Stimulated activated CD4-positive, alpha-beta T cell treated with anti-CD3 and anti-CD28 coated beads, Interleukin-1b, Interleukin-23, amount 100 ng/mL, for 24 hours (primary cell): ENCODE measurements at places on chromosomes 11 and 22.

GRCh38 chr22:24801901-24802465, 4.0 kb upstream of the SGSM1 start:
- no peak for DNase-seq

DNA sequence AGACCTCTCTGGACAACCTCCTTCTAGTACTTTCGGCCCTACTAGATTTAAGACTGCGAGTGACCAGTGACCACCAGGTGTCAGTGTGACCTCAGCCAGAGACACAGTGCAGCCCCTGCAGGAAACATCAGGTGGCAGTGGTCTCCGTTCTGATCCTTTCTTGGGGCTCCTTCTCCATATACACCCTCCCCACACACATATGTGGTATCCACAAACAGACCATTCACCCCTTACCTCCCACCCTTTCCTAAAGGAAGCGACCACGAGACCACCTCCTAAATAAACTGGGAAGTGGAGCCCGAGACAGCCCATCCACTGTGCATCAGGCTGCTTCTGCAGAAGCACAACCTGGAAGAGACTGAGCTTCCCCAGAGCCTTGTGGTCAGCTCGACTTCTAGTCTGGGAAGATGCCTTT, 38.5 kb upstream of the CYP2D6 start:
- DNase-seq = peak; percentile 43

GRCh38 chr11:128195057-128195751, 392.2 kb downstream of the ETS1 start:
- no peak for DNase-seq

DNA sequence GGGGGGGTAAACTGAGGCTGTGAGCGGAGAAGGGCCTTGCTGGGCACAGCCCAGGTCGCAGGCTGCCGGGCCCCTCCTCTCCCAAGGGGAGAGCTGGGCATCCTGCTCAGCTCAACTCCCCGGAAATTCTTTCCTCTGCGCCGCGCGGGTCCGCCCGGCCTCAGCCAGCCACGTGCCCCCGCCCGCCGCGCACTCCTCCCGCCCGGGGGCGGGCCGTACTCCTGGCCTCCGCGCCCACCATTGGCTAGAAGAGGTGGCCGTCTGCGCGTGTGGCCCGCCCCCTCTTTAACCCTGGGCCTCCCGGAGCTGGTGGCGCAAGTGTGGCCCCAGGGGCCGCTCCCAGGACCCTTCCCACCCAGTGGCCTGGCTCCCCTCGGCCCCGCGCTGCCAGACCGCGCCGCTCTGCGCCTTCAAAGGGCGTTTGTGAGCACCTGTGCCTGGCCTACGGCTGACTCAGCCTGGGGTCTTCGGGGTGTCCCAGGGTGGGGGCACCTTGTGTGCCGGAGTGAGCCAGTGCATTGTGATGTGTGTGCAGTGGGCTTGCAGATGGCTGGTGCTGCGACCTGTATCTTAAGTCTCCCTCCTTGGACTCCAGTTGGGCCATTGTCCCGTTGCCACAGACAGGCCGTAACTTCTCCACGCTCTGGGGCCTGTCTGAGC, 2.0 kb downstream of the MRGPRF start:
- no peak for DNase-seq

DNA sequence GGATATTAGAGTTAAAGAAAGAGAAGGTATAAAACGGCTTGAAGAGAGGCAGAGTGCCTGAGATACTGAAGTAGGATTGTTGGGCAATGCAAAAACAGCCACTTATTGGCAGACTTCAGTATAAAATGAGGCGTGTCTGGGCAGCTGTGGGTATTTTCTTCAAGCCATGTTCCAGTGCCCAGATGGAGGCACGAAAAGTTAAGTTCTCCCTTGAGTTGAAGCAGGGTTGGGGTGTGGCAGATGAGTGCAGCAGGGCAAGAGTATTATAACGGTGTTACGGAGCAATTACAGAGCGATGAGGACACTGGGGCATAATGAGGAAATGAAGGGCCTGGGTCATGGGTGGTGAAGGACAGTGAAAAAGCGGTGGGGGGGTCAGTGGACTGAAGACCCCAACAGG, 73.7 kb upstream of the CREB3L1 start:
- DNase-seq = no peak

DNA sequence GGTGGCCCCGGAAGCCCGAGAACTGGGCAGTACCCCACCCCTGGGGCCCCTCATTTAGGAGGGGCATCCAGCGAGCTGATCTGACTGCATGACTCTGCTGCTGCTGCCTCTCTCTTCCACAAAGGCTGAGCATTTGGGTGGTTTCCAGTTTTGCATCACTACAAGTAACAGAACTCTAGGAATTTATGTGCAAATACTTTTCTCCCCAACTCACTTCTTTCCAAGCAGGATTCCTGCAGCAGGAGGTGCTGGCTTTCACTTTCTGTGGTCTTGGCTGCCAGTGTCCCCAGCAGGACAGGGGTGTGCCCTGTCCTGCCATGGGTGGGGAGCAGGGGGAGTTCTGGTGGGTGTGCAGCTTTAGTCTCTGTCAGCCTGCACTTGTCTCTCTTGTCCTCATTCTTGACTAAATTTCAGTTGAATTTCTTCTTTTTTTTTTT, 21.2 kb downstream of the UPB1 start:
- DNase-seq = no peak
